ENCODE measurements at places on chromosomes 6 and 20. TPM values are rescaled to one million over a fixed set of nuclear protein-coding genes. Genes with fewer than 3 reads are reported as not detected.

Gene EEF1E1
- 25.3 TPM for total RNA-seq

Gene TREM2
- 0.59 TPM for total RNA-seq

Gene KIF25
- not detected for total RNA-seq

Gene EBF4
- total RNA-seq, result under 0.01 TPM

Gene TFAP2C
- not detected for total RNA-seq

Gene TCF15
- total RNA-seq, result not detected

Gene GABRR1
- total RNA-seq, result not detected

Gene FKBP1C
- 1.1 TPM for total RNA-seq

Gene SPDEF
- total RNA-seq, result not detected

Gene PI16
- 1.8 TPM for total RNA-seq

Gene UNC93A
- total RNA-seq, result not detected

Gene SIGLEC1
- not detected for total RNA-seq

Gene HTR1B
- total RNA-seq, result not detected

Gene HCRTR2
- not detected for total RNA-seq

Gene DZANK1
- total RNA-seq, result 1.5 TPM

Gene OR12D3
- total RNA-seq, result not detected

Gene MLN
- total RNA-seq, result not detected

Gene NRN1
- 56.1 TPM for total RNA-seq

Gene SGK2
- under 0.01 TPM for total RNA-seq

Gene SLC17A2
- not detected for total RNA-seq

All from osteoblast (primary cell).